T-helper 2 cell (primary cell): ENCODE measurements at places on chromosomes 4 and X.

GRCh38 chr4:29390921-29391320, 1329.2 kb upstream of the PCDH7 start:
- DNase-seq: no peak

GRCh38 chr4:129645461-129645860, 549.5 kb downstream of the C4orf33 start:
- no peak for DNase-seq

GRCh38 chr4:14446311-14446710, 556.0 kb upstream of the CPEB2 start:
- no peak for DNase-seq

GRCh38 chr4:41133454-41134018, 80.8 kb downstream of the APBB2 start:
- no peak for DNase-seq

DNA sequence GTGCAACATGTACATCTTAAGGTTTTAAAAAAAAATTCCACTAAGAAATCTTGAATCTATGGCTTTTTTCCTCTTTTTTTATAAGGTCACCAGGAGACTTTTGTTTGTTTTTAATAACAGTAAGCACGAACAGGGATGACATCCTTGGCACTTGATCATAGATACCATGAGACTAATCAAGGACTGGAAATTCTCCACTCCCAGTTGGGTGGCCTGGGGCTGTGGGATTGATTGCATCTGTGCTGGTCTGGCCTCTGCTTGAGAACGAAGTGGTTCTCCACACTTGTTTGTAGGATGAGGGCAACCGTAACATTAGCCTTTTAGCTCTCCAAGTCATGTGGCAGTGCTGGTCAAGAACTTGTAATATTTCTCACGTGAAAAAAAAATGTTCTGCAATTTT, 35.4 kb downstream of the SNX25 start:
- DNase-seq: no peak

- DNase-seq: no peak
Observed at GRCh38 chr4:76585897-76586360, 150.9 kb downstream of the SHROOM3 start.

GRCh38 chrX:70141373-70141772, 8.1 kb downstream of the IGBP1 start:
- DNase-seq: no peak

- no peak for DNase-seq
Observed at GRCh38 chrX:40646489-40647306, 663 bp downstream of the CXorf38 start.

- DNase-seq: no peak
Observed at GRCh38 chrX:123607270-123607669, 125.6 kb downstream of the THOC2 start.

- DNase-seq: no peak
Observed at GRCh38 chr4:148692242-148692641, 250.0 kb upstream of the NR3C2 start.

DNA sequence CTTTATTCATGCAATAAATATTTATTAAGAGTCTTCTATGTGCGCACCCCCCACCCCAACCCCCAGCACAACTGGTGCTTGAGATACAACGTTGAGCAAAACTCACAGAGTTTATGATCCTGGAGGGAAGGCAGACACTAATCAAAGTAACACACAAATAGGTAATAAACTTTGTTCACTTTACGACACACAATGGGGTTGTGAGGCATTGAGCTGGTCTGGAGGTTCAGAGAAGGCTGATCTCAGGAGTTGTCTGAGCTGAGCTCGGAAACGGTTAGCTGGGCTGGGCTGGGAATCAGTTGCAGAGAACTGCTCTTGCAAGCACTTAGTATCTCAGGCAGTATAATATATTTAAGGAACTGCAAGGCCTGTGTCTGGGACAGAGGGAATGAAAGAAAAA, 238.5 kb downstream of the SCFD2 start:
- no peak for DNase-seq

GRCh38 chrX:106672527-106672926, 54.0 kb upstream of the RNF128 start:
- no peak for DNase-seq

- no peak for DNase-seq
Observed at GRCh38 chrX:16934185-16934584, 12.3 kb upstream of the REPS2 start.

- no peak for DNase-seq
Observed at GRCh38 chr4:83850435-83850834, 314.5 kb downstream of the GPAT3 start.
